Foreskin keratinocyte (primary cell): ENCODE measurements at places on chromosomes 3 and 15.
A peak's percentile ranks its signal among the peaks of the same experiment; 100 is the strongest.

DNA sequence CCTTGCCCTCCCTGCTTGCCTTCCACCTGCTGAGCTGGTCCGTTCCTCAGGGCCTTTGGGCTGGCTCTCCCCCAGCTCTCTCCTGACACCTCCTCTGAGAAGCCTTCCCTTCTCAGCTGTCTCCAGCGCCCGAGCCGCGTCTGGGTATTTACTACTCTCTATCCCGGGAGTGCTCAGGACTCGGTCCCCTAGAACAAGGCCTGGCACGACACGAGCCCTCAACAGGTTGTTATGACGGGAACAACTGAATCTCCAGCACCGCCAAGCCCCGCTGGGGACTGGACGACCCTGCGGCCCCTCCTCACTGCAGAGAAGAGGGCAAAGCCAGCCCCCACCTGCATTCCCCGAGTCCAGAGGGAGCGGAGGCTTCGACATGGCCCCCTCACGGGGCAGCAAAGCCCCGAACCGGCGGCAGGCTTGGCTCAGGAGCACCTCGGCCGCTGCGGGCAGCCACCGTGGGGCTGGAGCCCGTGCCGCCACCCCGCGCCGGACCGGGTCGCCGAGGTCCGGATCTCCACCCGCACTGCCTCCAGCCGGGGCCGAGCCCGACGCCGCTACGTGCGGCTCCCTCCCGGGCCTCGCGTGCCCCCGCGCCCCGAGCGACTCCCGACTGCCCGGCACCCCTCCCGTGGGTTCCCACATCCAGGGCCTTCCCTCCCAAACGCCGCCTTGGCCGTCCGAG is 792 bp downstream of the TPRA1 start:
- DNase-seq = peak; percentile 26

DNA sequence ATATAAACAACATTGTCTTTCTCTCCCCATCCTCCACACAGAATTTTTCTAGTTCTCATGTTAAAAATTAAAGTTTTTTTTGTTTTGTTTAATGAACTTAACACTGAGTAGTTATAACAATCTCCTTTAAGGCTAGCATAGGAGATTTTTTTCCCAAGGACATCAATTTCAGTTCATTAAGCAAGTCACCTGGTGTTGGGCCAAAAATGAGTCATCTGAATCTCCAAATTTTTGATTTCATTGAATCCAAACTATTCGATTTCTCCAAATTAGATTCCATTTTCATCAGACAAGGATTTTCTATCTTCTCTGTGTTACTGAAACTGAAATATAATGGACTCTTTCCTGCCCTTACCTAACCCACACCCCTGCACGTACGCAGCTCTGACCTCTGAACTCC is 631.4 kb upstream of the MDFIC2 start:
- no peak for DNase-seq

DNA sequence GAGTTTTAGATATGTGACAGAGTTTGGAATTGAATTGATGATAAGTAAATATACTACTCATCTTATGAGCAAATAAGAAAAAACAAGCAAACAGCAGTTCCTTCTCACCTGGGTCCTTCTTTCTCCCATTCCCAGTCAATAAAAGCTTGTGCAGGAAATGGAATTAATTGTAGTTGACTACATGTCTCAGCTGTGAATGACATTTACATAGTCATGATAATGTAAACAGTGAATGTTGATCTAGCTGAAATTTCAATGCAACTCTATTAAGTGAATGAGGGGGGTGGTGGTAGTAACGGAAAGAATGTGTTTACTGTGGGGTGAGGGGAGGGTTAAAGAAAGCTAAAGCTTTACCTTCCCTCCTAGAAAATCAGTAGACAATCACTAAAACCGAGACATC is 76.2 kb downstream of the NFKBIZ start:
- no peak for DNase-seq

- peak; percentile 84 for DNase-seq
These were observed 414.4 kb upstream of the ALCAM start for GRCh38 chr3:104952146-104952972.

GRCh38 chr3:106963442-106963841 is 413.8 kb upstream of the CCDC54 start:
- DNase-seq = no peak

DNA sequence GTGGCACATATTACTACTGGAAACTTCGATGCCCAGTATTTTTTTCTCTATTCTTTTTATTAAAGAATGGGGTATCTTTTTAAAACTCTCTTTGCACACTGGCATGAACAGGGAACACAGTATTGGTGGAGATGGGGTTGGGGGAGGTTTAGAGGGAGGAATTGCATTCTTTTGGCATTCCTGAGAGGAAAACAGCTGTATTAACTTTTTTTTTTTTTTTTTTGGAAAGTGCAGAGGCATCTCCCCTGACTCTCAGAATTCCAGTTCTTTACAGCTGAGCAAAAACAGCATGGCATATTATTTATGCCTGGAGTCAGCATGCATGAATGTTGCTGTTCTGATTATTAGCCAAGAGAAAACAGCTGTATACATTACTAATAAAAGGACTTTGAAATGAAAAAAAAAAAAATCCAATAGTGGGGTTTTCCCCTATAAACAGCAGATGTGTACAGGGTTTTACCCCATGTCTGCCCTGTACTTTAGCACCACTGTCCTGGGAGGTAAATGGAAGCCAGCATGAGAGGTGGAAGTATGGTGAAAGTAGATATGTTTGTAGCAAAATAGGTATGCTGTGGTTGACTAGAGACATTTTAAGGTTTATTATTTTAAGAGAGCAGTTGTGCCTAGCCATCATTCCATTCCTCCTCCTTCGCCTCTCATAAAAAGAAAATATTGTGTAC is 132.2 kb downstream of the FNDC3B start:
- no peak for DNase-seq

DNA sequence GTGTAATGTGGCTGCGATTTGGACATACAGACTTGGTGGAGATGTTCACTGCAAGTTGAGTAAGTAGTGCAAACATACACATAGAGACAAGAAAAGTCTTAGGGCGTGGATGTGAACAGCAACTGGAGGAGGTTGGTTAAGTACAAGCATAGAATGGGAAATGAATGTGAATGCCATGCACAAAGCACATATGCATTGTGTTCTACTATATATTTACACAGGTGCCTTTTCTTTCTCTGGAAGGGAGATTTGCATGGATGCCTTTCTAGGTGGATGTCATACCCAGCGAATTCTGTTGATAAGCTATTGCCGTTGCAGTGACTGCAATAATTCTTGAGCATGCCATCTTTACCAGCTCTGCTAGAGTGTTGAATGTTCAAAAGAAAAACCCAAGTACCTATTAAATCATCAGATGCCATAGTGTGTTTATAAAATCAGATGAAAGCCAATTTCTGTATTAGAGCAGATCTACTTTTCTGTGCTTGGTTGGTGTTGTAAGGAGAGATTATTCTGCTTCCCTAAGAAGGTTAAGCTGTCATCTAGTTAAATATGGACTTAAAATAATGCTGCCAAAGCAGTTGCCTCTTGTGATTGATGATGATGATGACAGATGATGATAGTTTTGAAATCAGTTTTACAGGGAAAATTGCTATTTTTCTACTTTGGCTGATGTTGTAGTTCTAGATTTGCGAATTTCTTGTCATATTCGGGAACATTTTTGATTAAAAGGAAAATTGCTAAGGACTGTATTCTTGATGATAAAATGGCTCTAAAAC is 148.4 kb downstream of the CNTN4 start:
- DNase-seq = no peak

DNA sequence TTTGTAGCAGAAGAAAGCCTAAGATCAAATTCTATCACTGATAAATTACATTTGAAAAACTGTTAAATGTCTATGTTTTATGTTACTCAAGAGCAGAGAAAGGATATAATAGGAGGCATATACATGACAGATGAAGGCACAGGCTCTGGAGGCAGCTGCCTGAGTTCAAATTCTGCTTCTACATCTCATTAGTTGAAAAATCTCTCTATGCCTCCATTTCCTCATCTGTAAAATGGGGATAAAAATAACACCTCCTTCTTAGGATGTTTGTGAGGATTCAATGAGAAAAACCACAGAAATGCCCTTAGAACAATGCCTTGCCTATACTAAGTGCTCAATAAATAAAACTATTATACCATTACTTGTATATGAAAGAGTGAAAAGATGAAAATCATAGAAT is 21.0 kb downstream of the TP53BP1 start:
- DNase-seq = no peak

DNA sequence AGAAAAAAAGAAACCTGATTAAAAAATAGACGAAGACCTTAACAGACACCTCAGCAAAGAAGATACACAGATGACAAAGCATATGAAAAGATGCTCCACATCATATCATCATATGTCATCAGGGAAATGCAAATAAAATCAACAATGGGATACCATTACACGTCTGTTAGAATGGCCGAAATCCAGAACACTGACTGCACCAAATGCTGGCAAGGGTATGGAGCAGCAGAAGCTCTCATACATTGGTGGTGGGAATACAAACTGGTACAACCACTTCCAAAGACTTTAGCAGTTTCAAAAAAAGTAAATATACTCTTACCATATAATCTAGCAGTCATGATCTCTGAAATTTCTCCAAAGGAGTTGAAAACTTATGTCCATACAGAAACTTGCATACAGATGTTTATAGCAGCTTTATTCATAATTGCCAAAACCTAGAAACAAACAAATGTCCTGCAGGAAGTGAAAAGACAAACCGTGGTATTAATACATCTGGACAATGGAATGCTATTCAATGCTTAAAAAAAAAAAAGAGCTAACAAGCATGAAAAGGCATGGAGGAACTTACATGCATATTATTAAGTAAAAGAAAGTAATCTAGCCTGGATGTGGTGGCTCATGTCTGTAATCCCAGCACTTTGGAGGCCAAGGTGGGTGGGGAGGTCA is 107.4 kb downstream of the HES1 start:
- no peak for DNase-seq

- DNase-seq = peak; percentile 70
These were observed 960 bp downstream of the THBS1 start for GRCh38 chr15:39581793-39582285.

GRCh38 chr15:61069394-61070075 is 159.6 kb downstream of the RORA start:
- DNase-seq = no peak

DNA sequence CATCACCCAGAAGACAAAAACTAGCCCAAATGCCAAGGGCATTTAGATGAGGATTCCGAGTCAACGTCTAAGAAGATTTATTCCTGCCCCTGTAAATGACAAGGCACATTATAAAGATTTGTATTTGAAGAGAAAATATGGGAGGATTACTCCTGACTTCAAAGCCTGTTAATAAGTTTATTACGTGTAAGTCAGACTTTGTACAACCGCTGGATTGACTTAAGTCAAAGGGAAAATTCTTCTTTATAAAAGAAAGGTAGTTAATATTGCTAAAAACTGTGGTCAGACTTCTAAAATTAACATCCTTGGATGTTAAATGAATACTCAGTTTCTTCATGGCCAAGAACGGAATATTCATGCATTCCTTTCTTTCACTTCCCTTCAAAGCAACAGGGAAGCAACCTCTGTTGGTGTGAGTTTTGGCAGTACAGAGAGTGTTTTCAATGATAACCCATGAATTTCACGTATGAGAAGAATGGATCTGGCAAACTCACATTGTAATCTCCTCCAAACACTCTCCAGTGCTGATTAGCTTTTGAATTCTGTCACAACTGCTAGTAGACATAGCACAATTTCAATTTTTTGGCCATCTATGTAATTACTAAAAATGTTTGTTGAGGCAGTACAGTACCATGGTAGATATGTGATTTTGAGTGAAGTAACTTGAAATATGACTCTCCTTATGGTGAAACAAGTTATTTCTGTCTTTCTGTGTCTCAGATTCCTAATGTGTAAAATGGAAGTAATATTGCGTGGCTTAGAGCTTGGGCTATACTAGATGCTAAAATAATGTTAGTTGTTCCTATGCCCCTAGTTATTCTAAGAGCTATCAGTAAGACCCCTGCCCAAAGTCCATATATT is 62.0 kb downstream of the PLD1 start:
- DNase-seq = no peak

GRCh38 chr3:60754617-60755016 is 496.6 kb downstream of the FHIT start:
- no peak for DNase-seq

GRCh38 chr3:165640970-165641369 is 196.3 kb downstream of the BCHE start:
- no peak for DNase-seq

- DNase-seq = no peak
These were observed 388.0 kb upstream of the WNT5A start for GRCh38 chr3:55875113-55875512.

DNA sequence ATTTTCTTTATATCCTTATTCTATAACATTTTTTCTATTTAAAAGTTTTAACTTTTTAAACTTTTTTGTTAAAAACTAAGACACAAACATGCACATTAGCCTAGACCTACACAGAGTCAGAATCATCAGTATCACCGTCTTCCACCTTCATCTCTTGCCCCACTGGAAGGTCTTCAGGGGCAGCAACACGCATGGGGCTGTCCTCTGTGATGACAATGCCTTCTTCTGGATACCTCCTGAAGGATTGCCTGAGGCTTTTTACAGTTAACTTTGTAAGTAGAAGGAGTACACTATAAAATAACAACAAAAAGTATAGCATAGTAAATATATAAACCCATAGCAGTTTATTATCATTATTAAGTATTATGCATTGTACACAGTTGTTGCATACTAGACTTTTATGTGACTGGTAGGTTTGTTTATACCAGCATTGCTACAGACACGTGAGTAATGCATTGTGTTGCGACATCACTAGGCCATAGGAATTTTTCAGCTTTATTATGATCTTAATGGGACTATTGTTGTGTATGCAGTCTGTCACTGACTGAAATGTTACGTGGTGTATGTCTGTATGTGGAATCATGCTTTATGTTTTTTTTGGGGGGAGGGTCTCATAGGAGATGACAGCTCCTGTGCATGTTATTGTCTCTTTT is 18.2 kb downstream of the ATP1B3 start:
- DNase-seq = peak; percentile 49

- no peak for DNase-seq
These were observed 47.9 kb upstream of the ITGA11 start for GRCh38 chr15:68479870-68480269.

- no peak for DNase-seq
These were observed 498.7 kb downstream of the EPHA3 start for GRCh38 chr3:89606151-89606550.

GRCh38 chr3:67030785-67031740 is 33.0 kb downstream of the KBTBD8 start:
- DNase-seq = no peak

- DNase-seq = no peak
These were observed 100.8 kb downstream of the SLCO3A1 start for GRCh38 chr15:91954292-91954691.

DNA sequence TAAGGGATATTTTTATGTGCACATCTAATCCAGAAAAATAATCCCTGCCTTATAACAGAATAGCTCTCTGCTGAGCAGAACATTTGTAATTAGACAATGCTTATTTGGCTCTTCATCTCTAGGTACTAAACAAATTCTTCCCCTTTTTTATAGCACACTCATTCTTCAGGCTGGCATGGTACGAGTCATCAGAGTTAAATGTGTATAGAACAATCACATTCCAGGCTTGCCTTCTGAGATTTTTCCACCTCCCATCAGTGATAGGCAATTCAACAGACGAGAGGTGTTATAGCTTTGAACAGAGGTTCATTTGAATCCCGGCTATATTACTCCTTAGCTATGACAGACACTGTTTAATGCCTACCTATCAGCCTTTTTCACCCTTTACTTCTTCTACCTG is 21.4 kb upstream of the SPPL2A start:
- peak; percentile 52 for DNase-seq
